ENCODE measurements at places on chromosomes 3 and 15.

GRCh38 chr3:106135451-106136160 is 266.8 kb upstream of the CBLB start:
- DNase-seq, result no peak

GRCh38 chr3:187748050-187748481 is 2.8 kb upstream of the BCL6 start:
- DNase-seq, result peak; percentile 52

DNA sequence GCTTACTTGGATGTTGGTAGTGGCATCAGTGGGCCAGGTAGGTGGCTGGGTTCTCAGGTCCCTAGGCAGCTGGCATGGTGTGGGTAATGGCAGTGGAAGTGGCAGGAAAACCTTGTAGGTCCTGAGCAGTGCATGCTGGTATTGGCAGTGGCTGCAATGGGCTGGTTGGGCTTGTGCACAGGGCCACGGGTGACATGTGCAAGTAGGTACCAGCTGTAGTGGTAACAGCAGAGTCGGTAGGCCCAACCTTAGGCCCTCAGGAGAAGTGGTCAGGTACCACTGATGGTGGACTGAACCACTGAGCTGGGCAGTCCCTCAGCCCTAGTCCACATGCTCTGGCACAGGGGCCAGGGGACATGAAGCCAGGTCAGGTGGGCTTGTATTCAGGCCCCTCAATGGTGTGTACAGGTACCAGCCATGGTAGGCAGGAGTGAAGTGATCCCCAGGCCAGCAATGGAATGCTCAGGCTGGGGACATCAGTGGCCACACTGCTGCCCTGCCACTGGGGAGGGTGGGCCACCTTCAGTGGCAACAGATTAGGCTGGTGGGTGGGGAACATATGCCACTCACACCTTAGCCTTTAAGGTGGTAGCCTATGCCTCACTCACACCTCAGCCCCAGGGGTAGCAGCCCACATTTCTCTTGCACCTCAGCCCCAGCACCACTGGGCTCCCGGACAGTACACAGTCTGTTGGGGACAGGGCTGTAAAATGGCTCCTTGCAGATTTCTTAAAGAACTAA is 118.1 kb downstream of the LRRK1 start:
- no peak for DNase-seq

DNA sequence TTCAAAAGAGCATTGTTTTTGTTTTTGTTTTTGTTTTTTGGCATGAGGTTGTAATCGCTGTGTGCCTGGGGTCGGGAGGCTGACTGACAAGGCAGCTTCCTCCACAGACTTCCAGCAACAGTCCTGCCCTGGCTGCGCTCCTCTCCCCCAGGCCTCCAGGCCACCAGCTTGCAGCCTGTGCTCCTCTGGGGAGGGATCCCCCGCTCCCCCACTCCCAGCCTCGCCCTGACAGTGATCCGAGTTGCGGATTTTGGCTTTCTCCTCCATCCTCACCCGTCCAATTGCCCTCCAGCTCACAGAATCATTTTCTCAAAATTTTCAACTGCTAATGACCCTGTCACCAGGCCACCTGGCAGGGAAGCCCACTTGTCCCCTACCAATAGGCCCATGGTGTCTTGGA is 36.5 kb upstream of the PCSK6 start:
- DNase-seq, result no peak

DNA sequence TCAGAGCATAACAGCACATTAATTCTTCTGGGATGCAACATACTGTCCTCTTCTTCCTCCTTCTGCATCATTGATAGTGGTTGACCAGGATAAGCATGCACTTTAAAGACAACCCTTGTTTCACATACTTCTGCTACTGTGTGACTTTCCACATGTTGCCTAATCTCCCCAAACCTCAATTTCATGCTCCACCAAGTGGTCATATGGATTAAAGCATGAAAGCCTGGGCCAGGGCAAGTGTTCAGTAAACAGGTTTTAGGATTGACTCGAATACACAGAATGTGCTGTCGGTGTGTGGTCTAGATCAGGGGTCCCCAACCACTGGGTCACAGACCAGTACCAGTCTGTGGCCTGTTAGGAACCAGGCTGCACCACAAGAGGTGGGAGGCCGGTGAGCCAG is 22.5 kb upstream of the BFSP2 start:
- no peak for DNase-seq

DNA sequence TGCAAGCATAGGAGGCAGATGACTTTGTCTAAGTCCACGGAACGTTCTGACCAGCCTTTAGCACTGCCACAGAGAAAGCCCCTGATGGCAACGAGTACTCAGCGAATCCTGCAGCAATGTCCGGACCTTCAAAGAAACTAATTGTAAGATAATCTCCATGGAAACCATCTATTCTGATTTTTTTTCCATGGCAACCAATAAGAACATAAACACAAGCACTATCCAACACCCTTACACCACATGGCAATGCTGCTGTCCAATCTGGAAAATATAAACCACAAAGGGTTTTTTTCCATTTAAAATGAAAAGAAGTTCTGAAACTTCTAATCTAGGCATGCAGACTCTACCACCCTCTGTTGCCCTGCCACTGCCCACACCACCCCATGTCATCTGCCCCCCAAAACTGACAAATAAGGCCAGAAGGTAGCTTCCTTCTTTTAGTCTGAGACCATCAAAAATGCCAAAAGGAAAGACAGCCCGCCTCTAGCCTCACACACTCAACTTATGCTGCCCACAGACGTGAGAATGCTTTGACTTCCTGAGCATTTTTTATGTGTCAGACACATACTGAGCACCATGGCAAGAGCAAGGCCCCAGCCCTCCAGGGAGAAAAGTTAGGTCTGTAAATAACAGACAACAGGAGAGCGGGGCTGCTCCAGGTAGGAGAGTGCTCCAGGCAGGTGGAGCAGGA is 44.5 kb downstream of the POC1A start:
- no peak for DNase-seq

DNA sequence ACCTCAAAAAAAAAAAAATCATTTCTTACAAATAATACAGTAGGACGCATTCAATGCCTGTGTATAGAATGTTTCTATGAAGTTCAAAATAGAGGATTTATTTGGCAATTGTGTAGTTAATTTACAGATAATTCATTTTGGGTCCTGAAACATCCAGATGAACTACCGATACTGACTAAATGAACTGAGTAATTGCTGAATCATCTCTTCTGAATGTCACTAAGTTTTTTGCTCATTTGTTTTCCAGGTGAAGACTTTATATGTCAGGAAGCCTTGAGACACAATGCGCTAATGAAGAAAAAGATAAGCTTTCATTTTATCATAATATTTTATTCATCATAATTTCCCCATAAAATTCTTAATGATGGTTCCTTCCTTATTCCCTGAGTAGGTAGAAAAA is 39.7 kb downstream of the PCOLCE2 start:
- no peak for DNase-seq

DNA sequence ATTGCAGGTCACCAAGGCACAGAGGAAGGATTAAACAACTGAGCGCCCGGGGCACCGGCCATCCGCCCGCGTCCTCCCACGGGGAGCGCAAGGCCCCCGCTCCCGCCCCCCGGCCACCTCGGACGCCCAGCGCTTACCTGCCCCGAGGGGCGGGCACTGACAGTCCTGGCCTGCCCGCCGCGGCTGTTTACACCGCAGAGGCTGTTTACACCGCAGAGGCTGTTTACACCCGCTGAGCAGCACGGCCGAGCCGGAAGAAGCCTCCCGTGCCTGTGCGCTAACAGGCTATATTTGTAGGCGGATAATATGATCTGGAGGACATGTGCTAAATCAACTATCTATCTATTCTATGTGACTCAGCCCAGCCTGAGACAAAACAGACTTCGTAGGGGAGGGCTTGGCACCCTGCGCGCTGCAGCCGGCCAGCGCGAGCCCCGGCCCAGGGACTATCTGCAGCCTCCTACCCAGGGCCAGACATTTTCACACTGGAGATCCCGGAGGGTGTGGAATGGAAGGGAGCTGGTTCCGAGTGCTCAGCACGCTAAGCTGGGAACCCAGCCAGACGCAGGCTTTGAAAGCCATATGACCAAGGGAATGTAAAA is at the start of gene LRRC2:
LRRC2 (minus strand) TSS at position 263 of the 602 bp plus-strand sequence. CDS start 14,711 bp downstream, outside the sequence.
- no peak for DNase-seq

DNA sequence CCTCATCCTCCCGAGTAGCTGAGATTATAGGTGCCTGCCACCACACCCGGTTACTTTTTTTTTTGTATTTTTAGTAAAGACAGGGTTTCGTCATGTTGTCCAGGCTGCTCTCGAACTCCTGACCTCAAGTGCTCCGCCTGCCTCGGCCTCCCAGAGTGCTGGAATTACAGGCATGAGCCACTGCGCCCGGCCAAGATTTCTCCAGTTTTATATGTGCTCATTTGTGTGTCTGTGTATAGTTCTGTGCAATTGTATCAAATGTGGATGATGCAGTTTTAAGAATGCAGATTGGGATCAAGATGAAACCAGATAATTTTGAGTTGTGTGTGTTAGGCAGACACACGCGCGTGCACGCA is 68.3 kb downstream of the SLCO3A1 start:
- DNase-seq, result no peak

DNA sequence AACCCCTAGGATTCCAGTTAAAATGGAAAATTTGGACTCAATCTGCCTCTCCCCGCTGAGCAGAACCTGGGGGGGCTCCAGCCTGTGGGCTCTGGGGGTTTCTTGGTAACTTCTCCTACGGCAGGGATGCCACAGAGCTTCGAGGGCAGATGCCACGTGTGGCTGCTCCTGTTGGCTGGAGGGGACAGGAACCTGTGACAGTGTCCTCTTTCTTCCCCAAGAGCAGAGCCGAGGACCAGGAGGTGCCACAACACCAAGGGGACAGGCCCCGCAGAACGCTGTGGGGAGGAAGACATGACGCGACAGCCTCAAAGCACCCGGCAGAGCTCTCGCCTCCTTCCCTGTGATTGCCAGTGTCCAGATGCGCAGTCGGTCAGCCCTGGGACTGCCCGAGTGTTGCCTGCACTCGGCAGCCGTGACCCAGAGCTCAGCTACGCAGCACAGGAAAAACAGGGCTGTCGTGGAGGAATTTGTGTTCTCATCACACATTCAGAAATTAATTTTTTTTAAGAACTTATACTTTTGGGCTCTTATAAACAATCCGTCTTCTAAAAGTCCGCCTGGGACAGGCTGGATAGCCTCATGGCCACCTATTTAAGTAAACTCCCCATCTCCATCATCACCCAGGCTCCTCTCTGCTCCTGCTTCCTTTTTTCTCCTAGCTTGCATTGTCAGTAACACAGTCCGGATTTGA is 131.9 kb upstream of the MEF2A start:
- no peak for DNase-seq

- DNase-seq, result no peak
These were observed 112.4 kb upstream of the PFN2 start for GRCh38 chr3:150082898-150083654.

DNA sequence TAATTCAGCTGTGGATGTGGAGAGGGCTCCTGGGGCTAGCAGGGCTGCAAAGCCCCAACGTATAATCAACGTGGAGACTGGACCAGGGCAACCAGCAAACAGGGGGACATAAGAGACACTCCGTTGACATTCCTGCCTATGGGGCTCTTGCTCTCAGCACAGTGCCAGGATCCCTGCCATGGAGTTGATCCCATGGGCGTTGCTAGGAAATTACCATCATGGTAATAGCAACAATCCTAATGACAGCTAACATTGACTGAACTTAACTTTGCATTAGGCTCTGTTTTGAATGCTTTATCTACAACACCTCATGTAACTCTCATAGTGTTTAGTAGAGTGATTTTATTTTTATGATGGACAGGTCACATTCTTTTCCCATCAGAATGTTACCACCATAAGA is 16.9 kb downstream of the GASK1A start:
- no peak for DNase-seq

GRCh38 chr3:70028361-70028760 is 28.8 kb downstream of the SAMMSON start:
- no peak for DNase-seq

DNA sequence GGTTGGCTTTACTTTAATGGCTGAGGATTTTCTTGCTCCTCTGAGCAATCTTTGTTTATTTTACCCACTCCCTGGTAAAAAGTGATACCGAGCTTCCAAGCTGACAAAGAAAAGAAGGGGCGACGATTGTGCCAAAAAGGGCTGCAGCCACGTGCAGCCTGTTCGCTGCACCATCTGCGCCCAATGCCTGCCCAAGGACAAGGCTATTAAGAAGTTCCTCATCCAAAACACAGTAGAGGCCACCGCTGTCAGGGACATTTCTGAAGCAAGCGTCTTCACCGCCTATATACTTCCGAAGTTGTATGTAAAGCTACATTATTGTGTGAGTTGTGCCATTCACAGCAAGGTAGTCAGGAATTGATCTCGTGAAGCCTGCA is 4.4 kb downstream of the ARHGAP31 start:
- no peak for DNase-seq

DNA sequence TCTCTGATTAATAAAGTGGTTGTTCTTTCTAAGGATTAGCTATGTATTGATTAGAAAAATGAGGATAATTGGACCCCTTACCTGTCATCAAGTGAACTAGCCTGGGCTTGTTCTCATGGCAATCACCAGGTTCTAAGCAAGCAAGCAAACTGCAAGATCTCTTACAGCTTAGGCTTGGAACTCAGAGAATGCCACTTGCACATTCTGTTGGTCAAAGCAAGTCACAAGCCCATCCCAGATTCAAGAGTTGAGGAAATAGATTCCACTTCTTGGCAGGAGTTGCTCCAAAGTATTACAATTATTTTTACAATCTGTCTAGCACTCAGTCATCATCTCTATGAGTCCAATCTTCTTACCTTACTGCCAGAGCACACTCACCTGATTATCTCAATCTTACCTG is 180.3 kb downstream of the SYNPR start:
- no peak for DNase-seq

GRCh38 chr15:61501815-61502389 is 272.8 kb upstream of the RORA start:
- no peak for DNase-seq

GRCh38 chr15:91867581-91868026 is 14.1 kb downstream of the SLCO3A1 start:
- DNase-seq, result no peak

- no peak for DNase-seq
These were observed 23.1 kb downstream of the C3orf52 start for GRCh38 chr3:112109322-112109721.

DNA sequence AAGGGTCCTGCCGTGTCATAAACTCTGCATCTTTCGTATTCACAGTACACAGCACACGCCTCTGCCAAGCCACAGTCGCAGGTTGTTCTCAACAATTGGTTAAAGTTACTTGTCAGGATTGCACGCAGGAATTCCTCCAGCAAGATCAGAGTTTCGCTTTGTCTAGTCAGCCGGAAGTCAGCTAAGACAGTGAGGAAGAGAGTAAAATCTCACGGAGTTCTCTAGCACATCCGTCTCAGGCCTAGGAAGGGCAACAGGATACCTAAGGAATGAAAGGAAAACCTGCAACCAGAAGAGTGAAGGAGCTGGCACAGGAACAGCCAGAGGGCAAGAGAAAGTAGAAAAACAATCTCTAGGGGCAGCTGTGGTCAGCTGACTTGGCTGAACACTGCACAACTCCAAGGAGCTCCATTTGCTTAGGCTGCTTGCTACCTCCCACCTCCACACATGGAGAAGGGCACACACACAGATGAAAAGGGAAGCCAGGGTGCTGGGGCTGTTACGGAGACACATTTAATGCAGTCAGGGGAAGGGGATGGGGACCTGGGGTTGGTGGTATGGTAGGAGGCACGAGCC is 23.7 kb downstream of the RORA start:
- DNase-seq, result peak; percentile 52

GRCh38 chr3:128290484-128290883 is 137.2 kb downstream of the EEFSEC start:
- no peak for DNase-seq

- DNase-seq, result no peak
These were observed 34.1 kb downstream of the PTPN9 start for GRCh38 chr15:75545064-75545463.

- DNase-seq, result no peak
These were observed 13.9 kb downstream of the CHST13 start for GRCh38 chr3:126537730-126538281.

All from C1 segment of cervical spinal cord (tissue), 14 donors.